IgD-negative memory B cell (primary cell): ENCODE measurements at places on chromosomes 7 and 10. TPM values are rescaled to one million over a fixed set of nuclear protein-coding genes. Genes with fewer than 3 reads are reported as not detected.

Gene UPK3B
- not detected for polyA plus RNA-seq

Gene SUPV3L1
- polyA plus RNA-seq, result 23.0 TPM

Gene CPVL
- 1.6 TPM for polyA plus RNA-seq

Gene ACTR3C
- polyA plus RNA-seq, result 5.2 TPM

Gene SLC39A12
- not detected for polyA plus RNA-seq

Gene CALHM2
- 35.0 TPM for polyA plus RNA-seq

Gene GSTO2
- 0.90 TPM for polyA plus RNA-seq

Gene PNLIPRP3
- not detected for polyA plus RNA-seq

Gene CUX1
- 22.2 TPM for polyA plus RNA-seq

Gene AKR1C2
- polyA plus RNA-seq, result not detected

Gene LRRC4
- not detected for polyA plus RNA-seq

Gene PFKFB3
- 7.0 TPM for polyA plus RNA-seq
